ENCODE measurements at places on chromosomes 16 and 17. TPM values are rescaled to one million over a fixed set of nuclear protein-coding genes. Genes with fewer than 3 reads are reported as not detected.

DNA sequence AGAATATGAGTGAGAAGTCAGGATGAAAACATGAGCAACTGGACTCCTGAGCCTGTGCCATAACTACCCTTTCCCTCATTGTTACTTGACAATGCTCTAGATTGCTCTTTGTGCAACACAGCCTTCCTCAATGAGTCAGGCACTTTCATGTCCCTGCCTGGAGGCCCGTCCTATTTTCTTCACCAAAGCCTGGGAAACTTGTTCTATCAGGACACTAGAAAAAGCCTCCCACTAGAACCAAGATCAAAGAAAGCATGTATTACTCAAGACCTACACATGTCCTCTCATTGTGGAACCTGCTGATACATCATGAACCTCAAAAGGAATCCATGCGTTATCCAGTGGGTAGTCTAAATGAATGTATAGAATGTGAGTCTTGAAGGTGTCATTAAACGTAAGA, 624.5 kb downstream of the TOX3 start:
- no peak for DNase-seq

GRCh38 chr17:2238432-2239169, 65.0 kb downstream of the SMG6 start:
- DNase-seq = no peak

- no peak for DNase-seq
Observed at GRCh38 chr17:14225254-14225980, 11.2 kb downstream of the CDRT15 start.

GRCh38 chr17:44267818-44268490, at the start of gene SLC4A1:
SLC4A1 (minus strand) TSS chr17:44268135; CDS start chr17:44262866, 5,269 bp downstream.
- no peak for DNase-seq

GRCh38 chr16:12379318-12379717, 402.8 kb downstream of the SNX29 start:
- no peak for DNase-seq

- DNase-seq = peak; percentile 84
Observed at GRCh38 chr16:28326881-28327610, 34.7 kb downstream of the SBK1 start.

Gene SYT17
- total RNA-seq = 9.5 TPM

Gene CHRNE
- total RNA-seq = 1.2 TPM

All from GM23338 (cell line).